ENCODE measurements at places on chromosomes 1 and 21.
A peak's percentile ranks its signal among the peaks of the same experiment; 100 is the strongest.

DNA sequence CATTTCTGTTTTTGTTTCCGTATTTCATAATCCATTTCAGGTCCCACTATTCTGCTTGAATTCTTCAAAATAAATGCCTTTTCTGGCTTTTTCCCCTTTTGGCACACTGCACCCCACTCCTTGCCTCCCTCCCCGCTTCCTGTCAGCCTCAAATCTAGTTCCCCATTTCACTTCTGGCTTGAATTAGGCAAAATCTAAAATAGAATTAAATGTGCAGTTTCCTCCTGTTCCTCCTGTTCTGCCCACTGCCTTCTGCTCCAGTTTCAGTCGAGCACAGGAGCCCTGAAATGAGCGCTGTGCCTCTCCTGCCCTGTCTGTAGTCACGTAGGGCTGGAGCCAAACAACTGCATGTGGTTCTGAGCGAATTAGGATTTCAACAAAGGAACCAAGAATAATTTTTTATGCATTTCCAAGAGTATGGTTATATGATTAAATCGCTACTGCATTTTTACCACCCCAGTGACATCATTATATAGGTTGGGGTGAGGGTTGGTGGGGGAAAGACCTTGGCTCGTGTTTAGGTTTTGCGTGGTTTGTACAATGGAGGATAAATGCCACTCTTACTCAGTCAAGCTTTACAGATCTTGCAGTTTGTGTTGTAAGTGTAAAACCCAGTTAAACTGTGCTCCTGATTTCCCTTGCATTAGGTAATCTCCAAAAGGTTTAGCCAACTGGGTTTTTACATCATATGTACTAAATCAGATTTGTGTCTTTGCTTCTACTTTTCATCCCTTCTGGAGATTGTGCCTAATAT, 114.9 kb downstream of the VPS13D start:
- peak; percentile 6 for DNase-seq

DNA sequence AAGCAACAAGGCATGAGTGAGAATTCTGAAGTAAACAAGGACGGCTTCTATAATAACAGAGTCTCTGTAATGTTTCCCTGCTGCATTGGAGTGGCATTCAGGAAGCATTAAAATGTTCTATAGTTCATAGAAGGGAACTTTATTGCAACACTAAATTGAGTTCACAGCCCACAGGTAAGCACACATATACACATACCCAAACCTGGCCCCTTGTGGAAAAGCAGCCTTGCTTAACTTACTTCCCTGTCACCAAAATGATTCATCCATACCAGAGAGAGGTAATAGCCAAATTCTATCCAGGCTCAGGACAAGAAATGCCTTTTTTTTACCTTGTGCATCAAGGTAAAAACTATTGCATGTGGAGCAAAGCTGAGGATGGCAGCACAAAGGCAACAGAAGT, 241.4 kb downstream of the HHIPL2 start:
- DNase-seq: no peak

DNA sequence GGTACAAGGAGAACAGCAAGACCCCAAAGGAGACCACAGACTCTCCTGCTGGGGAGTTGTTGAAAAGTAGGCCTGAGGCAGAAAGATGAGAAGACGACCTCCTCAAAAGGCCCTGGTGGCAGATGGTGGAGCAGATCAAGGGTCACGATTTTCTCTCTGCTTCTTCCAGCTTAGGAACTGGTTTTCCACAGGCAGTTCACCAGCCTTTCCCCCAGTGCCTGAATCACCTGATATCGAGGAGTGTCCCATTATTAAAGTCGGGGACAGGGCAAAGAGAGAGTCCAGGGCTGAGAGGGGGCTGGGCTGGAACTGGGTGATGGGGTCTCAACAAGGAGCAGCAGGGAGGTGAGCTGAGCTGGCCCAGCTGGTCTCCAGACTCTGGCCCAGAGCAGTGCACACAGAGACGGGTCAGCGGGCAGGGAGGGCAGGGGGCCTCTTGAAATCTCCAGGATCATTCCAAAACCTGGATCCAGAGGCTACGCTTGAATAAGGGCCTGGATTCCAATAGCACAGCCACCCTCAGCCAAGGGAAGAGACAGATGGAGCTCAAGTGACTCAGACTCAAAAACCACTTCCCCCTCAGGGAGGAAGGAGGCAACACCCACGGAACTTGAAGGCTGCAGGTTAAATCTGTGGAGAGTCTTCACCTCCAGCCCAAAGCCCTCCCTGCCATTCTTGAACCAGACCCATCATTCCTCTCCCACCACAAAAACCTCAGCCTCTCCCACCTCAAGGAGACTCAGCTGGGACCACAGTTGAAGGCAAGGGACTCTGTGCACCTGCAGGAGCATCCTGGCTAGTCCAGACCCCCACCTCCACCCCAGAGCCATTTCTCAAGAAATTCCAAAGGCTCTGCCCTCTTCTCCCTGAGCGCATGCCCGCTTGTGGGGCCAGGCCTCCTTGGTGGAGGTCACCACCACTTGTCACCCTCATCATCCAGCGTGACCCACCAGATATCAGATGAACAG, at the start of gene S100A5:
Gene S100A5 (minus strand): TSS at position 541 of the 968 bp plus-strand sequence. CDS start 743 bp downstream, outside the sequence.
- DNase-seq: peak; percentile 71

DNA sequence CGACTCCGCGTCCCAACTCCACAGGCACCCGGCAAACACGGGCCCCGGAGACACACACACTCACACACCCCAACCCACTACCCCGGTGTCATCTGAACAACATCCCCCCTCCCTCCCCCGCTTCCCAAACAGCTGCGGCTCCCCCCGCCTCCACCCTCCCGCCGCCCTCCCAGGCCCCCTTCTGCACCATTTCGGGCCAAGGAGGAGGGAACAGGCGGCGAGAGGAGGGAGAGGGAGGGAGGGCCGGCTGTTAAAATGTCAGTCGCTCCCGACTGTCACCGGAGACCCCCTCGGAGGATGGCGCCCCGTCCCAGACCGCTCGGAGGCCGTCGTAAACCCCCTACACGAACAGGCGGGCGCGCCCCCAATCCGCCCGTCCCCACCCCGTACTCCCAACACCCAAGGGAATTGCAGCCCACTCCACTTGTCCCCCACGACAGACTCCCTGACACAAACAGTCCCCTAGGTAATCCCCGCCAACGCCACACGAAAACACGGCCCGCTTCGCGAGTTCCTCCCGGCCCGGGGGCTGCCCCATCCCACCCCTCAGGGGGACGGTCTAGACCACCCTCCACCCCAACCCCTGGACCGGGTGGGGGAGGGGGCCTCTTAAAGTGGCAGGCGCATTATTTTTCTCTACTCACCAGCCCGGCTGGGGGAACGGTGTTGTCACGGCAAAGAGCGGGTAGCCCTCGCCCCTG, 583 bp downstream of the MEF2D start:
- peak; percentile 60 for DNase-seq

DNA sequence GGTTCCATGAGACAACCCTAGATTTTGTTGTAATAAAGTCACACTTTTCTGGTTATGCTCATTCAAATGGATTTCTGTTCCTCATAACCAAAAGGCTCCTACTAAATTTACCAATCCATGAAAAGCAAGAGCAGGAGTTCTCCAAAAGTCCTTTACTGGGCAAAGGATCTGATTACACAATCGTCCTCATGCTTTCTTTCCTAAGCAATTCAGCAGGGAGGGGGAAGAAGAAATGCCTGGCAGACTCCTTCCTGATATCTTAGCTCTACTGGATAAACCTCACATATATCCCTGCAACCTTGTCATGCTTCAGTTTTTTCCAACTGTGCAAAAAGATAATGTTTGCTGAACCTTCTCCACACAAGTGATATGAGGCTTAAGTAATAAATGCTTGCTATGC, 67.6 kb upstream of the GUCA2B start:
- no peak for DNase-seq

- DNase-seq: no peak
Measured at GRCh38 chr1:29880556-29880955, 644.2 kb downstream of the PTPRU start.

DNA sequence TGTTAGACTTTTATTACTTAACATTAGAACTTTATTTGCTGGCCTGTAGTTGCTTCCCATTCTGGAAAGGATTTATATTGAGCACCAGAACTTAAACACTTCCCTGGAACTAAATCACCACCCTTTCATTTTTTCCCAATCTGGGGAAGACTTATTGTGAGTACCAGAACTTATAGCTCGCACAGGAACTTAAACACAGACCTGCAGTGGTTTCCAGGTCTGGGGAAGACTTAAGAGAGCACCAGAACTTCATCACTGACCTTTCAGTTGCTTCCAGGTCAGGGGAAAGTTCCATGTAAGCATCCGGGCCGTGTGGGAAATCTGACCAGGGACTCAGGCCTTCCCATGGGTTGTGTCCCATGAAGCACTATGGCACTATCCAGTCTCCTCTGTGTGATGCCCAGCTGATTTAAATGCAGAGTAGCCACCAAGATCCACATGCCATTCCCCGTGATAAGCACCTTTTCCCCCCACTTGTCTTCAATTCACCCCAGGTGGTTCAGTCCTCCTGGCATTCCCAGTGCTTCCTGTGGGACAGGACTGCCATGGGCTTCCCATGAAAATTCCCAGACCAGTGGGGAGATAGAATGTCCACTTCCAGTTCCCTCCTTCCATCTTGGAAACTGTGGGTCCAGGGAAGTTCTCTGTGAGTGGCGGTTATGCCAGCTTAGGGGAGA, 48.9 kb downstream of the C4BPA start:
- DNase-seq: no peak

- DNase-seq: no peak
Measured at GRCh38 chr1:30852026-30852425, 56.5 kb downstream of the SDC3 start.

- no peak for DNase-seq
Measured at GRCh38 chr1:97814121-97814520, 106.7 kb downstream of the DPYD start.

DNA sequence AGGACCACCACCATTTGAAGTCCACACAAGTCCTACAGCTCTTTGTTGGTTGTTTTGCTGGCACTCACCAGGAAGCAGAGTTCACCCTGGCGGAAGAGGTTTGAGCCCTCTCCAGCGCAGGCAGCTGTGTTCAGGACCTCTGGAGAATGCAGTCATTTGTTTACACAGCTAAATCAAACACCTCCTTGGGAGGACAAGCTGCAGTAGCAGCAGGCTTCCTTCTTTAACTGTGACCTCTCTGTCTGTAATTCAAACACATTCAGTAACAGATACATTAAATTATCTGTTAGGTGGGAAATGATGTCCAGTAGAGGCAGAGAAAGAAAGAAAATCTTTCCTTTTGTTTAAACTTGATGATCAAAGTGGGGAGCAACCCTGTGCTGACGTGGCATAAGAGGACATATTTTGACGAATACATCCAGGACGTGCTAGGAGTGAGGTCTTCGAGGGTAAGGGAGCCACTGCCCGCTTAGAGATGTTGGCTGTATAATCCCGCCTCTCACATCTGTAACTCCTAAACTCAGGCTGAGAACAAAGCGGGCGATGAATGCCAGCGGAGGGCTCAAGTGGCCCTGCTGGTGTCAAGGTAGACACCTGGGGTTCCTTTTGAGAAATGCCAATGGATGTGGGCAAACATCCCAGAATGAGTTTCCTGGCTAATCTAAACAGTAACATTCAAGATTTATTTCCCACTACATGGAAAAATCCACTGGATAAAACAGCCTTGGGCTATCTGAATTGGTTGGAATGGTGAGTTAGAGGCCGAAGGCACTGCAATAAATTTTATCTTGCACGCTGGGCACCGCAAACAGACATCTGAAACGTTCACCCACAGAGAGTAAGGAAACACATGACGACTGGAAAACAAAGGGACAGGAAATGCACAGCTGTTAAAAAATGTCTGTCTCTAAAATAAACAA, 51.7 kb downstream of the ABCA4 start:
- DNase-seq: no peak

DNA sequence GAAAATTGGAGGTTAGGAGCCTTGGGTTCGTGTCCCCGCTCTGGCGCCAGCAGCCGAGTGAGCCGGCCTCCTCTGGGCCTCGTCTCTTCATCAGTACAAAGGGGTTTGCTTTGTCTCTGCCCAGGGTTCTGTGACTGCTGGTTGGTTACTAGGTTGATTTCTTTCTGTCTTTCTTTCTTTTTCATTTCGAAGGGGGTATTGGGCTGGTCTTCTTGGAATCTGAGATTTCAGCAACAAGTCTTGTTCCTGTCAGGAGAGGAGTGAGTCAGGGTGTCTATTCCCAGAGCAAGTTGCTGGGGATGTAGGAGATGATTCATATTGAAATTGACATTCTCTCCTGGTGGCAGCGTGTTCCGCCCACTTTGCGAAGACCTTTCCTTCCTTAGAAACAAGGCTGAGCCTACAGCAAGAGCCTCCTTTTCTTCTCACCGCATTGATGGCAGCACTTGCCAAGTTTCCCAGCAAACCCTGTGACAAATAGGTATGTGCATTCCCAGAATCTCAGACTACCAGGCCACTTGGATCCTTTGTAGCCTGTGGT, 79.2 kb downstream of the MAN1C1 start:
- DNase-seq: no peak

GRCh38 chr1:109933856-109934711, 23.4 kb downstream of the CSF1 start:
- no peak for DNase-seq

DNA sequence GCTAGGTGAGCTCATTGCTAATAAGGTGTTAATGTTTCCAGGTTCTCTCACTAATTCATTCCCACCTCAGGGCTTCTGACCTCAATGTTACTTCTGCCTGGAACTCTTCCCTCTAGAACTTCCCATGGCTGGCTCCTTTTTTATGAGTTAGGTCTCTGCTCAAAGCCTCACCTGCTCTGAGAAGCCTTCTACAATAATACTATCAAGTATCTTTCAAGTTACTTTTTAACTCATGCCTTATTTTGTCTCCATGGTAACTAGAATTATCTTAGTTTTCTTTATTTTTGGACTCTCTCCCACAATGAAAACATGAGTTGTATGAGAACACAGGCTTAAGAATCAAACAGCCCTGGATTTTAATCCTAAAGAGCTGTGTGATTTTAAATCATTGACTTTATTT, 3.5 kb upstream of the C1orf52 start:
- DNase-seq: no peak

GRCh38 chr1:228650141-228650540, 85.1 kb upstream of the RHOU start:
- no peak for DNase-seq

GRCh38 chr1:154751690-154752089, 118.4 kb downstream of the KCNN3 start:
- no peak for DNase-seq

DNA sequence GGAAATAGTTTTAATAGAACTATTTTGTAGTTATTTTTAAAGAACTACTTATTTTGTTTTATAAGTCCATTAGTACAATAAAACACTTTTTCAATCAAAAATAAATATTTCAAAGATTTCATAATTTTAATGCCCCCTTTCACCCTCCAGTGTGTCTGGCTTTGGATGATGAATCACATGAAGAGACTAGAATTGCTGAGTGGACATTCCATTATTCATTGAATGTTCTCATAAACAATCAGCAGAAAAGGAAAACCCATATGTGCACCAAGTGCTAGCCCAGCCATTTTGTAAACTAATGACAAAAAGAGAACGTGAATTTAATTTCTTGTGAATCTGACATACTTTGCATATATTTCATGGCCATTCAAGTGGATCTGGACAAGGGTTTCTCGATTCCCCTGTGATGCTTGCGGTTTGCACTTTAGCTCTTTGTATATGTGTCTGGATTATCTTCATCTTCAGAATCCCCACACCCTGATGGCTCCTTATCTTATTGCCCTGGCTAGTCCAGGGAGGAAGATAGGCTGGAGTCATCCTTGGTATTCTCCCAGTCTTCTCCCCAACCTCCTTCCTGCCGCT, 20.7 kb upstream of the CHIA start:
- no peak for DNase-seq
